T follicular helper cell (primary cell): ENCODE measurements at places on chromosomes 1 and 21.

GRCh38 chr1:27405074-27405473 is 12.7 kb downstream of the GPR3 start:
- DNase-seq: no peak

DNA sequence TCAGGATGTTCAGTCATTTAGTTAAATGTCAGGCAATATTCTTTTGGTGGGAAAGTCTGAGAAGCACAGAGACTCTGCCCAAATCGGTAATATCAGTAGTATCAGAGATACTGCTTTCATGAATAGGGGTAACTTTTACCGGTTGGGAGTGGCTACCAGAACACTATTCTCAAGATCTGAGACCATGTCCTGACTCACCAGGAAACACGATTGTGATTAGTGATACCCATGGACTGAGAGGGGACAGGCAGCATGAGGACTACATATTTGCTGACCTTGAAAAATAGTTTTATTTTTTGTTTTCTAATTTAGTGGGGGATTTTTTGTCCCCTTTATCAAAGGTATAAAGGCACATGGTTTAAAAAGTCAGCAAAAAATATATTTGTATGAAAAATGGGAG is 76.0 kb upstream of the NEK2 start:
- DNase-seq: no peak

DNA sequence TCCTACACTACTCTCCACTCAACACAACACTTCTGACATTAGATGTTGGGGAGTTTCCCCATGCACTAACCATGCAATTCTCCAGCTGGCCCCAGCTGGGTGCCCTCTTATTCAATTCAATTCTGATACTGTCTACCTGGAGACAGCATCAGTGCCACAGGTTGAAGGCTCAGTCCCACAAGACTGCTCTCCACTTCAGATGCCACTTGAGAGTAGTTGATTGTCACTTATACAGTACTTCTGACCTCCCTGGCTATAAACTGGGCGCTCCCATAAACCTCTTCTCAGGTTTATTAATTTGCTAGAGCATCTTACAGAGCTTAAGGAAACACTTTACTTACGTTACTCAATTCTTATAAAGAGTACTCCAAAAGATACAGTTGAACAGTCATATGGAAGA is 442.3 kb downstream of the LRRIQ3 start:
- DNase-seq: no peak

DNA sequence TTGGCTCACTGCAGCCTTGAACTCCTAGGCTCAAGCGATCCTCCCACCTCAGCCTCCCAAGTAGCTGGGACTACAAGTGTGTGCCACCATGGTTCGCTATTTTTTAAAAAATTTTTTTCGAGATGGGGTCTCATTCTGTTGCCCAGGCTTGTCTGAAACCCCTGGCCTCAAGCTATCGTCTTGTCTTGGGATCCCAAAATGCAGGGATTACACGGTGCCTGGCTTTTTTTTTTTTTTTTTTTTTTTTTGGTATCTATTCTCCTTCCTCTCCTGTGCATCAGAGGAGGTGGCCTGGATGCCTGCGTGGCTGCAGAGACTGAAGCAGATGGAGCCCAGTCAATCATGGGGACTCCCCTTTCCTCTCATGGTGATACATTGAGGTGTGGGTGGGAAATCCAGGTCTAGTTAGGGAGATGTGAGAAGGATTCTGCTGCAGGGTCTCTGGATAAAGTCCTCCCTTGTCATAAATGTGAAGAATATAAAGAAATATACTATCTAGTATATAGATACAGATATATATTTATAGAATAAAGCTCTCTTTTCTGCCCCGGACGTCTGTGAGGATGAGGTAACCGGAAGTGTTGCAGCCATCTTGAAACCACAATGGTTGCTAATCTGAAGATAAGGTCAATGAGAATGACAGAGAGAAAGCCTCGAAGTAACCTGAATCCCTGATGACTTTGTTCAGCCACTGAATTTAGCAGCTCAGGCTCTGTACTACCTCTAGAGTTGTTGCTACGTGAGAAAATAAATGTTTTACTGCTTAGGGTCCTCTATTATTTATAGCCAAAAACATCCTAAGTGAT is 19.5 kb upstream of the RGSL1 start:
- no peak for DNase-seq

DNA sequence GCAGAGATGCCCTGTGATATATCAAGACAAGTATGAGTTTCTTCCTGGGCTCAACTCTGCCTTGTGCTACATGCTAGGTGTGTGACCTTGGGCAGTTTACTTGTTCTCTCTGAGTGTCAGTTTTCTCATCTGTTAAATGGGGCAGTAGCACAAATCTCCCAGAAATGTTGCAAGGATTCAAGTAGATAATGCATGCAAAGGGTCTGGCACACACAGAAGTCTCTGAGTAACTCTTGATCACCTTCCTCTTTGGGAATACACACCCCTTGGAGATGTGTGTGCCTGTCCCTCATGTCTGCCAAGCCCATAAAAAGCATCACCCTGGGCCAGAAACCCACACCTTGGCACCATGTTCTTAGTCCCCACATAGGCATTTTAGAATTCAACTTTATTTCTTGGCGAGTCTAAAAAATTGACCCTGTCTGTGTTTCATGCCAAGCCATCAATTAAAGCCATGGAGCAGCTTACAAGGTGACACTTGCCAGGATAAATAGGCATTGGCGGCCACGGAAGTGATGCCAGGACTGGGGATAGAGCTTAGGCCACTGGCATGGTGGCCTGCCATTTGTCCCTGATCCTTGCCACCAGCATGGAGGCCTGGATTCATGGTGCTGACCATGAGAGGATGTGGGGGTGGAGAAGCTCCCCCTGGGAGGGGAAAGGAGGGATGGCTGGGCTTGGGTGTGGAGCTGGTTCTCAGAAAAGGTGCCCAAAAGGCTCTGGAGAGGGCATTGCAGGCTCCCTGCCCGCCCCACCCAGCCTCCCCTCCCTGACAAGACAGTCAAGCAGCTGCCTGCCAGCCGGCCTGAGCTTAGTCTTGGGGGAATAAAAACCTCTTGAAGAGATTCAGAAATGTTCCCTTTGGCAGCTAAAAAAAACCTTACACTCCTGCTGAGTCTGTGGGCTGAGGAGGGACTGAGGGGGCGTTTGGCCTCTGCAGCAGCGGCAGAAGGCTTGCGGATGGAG is 118.0 kb upstream of the IPO9 start:
- no peak for DNase-seq

DNA sequence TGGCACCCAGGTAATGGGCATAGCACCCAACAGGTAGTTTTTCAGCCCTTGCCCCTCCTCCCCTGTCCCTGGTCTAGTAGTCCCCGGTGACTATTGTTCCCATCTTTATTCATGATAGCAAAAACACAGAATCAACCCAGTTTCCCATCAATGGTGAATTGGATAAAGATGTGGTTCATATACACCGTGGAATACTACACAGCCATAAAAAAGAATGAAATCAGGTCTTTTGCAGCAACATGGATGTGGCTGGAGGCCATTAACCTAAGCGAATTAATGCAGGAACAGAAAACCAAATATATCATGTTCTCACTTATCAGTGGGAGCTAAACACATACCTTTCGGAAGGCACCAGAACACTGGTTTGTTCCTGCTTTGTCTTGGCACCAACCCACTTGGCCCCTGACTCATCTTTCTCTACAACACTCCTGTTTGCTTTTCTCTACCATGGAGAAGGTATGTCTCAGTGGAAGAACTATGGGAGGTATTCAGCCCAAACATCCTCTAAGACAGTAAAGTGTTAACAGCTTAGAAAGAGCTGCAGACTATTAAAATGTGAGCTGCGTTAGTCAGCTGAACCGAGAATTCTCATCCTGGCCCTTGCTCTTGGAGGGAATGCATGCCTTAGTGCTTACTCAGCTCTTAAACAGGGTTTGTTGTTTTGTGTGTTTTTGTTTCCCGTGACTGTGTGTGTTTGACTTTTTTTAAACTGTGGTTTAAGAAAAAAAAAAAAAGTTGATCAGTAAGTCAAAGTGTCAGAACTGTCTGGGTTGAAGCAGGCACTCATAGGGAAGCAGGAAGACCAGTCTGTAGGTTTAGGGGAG is 203.0 kb downstream of the TOMM20 start:
- DNase-seq: no peak

DNA sequence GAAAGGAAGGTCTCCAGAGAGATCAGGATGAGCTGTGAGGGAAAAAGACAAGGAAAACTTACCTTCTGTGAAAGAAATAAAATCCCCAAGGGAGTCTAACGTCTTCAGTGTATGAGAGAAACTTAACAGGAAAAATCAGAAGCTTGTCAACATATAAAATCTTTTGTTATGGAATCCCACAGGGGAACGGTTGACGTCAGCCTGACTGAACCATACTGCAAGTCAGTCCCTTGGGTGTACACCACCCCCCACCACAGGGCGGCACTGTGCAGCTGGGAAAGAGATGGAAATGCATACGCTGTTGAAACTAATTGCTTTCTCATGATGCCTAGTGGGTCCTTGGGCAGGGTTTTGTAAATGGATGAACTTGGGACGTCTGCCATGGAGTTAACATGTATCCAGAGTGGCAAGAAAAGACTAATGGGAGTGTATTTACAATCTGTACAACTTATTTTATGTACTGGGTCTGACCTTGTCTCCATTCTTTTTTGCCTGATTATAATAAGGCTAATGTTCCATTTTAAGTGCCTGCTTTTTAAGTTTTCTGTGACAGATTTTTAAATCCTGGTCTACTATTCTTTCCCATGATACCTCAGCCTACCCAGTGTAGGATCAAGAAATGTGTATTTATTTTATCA is 22.7 kb downstream of the UTP25 start:
- no peak for DNase-seq

DNA sequence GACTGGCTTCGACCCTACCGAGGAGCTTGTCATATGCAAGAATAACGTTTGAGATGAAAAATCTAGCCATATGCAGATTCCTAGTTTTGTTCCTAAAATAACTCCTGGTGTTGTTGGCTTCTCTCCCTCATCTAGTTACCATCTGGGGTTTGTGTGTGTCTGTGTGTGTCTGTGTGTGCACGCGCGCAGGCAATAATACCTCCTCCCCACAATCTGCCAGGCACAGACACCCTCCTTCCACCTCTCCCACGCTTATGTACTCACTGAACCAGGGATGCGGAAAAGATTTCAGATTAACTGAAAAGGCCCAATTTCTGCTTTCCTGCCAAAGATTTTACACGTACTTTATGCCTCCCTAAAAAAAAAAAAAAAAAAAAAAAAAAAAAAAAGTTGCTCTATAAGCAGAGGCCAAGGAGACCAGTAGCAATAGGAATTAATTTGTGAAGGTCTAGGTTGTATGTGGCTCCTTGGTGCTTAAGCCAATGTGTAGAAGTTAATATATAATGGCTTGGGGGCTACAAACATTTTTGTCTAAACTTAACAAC is 452.7 kb downstream of the NUF2 start:
- no peak for DNase-seq

GRCh38 chr1:205111354-205111753 is 10.4 kb downstream of the RBBP5 start:
- no peak for DNase-seq

- no peak for DNase-seq
Measured at GRCh38 chr1:5427026-5427613, 565.1 kb downstream of the NPHP4 start.

DNA sequence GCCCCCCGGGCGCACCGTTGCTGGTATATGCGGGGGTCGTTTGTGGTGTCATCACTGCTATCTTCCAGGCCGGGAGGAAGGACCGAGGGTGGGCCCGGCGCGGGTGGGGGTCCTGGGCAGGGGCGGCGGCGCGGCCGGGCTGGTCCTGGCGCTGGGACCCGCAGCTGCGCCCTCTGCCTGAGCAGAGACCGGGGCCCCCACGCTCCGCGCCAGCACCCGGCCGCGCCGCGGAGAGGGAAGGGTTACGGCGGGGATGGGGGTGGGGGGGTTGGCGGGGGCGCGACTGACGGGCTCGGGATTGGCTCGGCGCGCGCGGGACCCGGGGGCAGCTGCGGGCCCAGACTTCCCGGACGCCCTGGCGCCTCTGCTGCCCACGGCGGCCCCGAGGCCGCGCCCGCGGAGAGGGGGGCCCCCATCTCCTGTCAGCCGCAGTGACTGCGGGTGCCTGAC is 13.8 kb upstream of the SAMD11 start:
- DNase-seq: no peak

DNA sequence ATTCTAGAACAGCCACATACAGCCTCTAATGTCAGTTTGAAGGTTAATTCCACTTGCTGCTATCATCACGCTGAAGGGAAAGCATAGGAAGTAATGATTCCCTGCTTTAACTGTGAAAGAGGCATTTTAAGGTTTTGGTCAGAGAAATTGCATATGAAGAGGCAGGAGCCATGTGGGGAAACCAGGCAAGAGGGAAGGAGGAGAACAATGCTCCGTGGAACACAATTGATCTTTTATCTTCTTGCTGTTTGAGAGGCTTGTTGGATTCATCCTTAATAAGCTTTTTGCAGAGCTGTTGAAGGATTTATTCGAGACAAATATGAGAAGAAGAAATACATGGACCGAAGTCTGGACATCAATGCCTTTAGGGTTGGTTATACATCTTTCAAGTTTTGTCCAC is 35.9 kb downstream of the SMAP2 start:
- DNase-seq: no peak

DNA sequence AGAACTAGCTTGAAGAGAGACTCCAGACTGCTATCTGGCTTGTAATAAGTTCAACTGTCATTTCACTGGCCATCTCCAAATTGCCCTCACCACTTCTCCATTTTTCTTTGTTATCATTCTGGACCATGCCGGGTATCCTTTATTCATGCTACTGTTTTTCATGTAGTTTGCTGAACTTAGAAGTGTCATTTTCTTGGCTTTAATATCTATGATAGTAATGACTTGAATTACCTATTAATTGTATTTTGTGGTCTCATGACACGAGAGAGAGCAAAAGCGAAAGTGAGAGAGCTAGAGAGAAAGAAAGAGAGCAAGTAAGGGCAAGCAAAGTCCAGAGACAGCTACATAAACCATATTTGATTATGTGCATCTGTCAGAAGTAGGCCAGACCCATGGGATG is 184.9 kb upstream of the ATP1B1 start:
- DNase-seq: no peak

GRCh38 chr1:230626232-230626631 is 16.0 kb upstream of the COG2 start:
- DNase-seq: no peak

GRCh38 chr1:24936684-24937083 is 6.6 kb upstream of the RUNX3 start:
- no peak for DNase-seq

DNA sequence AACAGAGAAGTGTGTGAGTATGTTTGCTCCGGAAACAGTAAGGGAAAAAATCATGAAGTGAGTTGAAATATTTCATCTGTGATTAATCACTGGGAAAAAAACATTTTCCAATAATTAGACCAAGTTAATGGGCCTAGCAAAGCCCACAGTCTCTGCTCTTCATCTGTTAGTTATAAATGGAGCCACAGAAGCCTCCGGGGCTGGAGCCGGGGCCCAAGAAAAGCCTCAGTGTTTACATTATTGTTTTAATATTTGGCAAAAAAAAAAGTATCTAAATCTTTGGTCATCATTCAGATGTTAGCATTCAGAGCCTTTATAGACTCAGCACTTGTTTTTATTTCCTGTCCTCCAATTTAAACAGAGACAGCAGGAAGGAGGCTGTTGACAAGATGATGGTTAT is 115.0 kb downstream of the UBE2U start:
- DNase-seq: no peak

DNA sequence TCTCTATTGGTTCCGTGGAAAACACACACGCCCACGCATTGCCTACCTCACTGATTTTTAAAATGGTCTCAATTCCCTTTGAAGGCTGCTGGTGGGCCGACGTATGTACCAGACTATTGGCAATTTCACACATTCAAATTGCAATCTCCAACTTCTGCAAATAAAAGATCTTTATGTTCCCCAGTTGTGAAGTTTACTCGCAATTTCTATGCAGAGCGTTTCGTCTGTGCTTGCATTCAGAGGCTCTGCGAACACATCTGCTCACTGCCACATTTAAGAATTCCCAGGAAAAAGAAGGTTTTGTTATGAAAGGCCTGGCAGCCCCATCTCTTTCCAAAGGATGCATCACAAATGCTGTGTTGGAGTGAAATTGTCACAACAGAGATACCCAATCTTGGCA is 288.0 kb upstream of the KAZN start:
- no peak for DNase-seq
